ENCODE measurements at places on chromosomes 12 and 14. TPM values are rescaled to one million over a fixed set of nuclear protein-coding genes. Genes with fewer than 3 reads are reported as not detected.

The GYS2 gene
- total RNA-seq, result not detected

DNA sequence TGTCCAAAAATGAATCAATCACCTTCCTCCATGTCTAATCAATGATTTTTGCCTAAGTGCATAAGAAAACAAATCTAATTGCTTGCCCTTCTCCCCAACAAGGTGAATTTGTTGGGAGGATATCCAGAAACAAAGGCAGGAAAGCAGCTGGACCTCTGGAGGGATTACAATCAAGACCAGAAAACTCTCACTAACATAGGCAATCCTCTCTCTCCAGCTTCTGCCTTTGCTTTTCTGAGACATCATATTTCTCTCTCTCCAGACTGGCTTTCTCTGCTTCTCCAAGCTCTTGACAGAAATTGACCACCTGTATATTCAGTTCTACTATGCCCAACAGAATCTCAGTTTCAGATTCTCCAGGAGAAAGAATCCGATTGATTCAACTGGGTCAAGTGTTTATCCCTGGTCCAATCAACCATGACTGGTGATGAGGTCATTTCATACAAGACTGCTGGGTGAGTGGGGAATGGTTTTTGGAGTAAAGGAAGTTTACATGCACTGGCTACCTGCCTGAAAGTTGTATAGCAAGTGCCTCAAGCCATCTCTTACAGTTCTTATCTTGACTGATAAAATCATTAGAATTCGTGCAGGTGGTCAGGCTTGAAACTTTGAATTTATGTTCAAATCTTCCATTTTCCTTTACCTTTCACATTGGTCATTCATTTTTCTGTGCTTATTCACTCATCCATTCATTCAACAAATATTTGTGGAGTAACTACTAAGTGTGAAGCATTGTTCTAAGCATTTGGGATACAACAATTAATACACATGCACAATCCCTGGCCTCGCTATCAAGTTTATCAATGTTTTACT is 22.2 kb upstream of the CFAP54 start:
- H3K27me3 ChIP-seq, result no peaks in the 10 kb centered on the region
- no peaks in the 10 kb centered on the region for H3K36me3 ChIP-seq
- H3K4me1 ChIP-seq, result peaks cover 8% of the 10 kb centered on the region
- peak; percentile 66 for DNase-seq

DNA sequence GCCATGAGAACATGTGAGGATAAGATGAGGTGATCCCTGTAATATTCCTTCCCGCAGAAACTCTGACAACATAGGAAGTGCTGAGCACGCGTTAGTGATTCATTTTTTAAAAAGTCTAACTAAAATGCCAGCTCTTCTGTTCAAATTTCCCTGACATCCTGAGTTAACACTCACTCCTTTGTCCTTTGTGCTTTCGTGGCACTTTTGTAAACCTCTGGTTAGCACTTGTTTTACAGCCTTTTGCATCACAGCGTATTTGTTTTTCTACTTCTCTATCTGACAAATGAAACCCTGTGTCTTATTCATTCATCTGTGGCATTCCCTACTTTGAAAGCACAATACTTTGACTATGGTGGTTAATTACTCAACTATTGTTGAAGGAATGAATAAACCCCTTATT is 313.6 kb downstream of the NUAK1 start:
- no peaks in the 10 kb centered on the region for H3K36me3 ChIP-seq
- DNase-seq, result no peak
- H3K27me3 ChIP-seq, result no peaks in the 10 kb centered on the region
- no peak overlapping the region for H3K27ac ChIP-seq
- H3K4me3 ChIP-seq, result no peak overlapping the region
- H3K4me1 ChIP-seq, result no peaks in the 10 kb centered on the region

DNA sequence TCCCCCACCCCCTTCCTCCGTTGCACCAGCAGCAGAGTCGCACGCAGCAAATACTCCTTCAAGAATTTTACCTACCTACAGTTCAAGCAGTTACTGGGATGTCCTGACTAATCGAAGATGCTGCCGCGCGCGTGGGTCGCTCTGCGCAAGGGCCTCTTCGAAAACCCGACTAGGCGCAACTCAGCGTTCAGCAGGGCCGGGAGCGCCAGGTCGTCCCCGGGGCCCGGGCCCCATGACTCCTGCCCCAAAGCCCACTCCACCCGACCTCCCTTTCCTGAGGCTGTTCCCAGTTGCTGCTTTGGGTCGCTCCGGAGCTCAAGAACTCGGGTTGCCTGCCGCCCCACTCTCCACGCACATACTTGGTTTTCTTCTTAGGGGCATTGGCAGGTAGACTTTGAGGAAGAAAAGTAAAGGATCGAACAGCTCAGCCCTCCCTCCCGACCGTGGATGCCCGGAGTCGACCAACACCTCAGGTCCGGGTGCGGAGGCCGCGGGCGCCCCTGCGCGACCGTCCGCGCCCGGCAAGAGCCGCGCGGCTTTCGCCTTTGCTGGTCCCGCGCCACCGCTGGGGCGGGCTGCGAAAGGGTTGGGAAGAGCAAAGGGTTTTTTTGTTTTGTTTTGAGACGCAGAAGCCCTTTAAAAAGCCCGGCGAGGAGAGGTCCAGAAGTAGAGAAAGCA is 1.9 kb downstream of the BMP4 start:
- H3K36me3 ChIP-seq, result peaks cover 2% of the 10 kb centered on the region
- H3K27me3 ChIP-seq, result peaks cover 6% of the 10 kb centered on the region
- DNase-seq, result peak; percentile 45
- peak overlapping the region; percentile 94 for H3K4me3 ChIP-seq
- H3K4me1 ChIP-seq, result no peaks in the 10 kb centered on the region
